ENCODE measurements at places on chromosomes 7 and 10.

GRCh38 chr7:15559416-15559928 lies 2.3 kb downstream of the AGMO start:
- DNase-seq: no peak

GRCh38 chr7:149764481-149765398 lies 8.6 kb downstream of the ZNF467 start:
- no peak for DNase-seq

DNA sequence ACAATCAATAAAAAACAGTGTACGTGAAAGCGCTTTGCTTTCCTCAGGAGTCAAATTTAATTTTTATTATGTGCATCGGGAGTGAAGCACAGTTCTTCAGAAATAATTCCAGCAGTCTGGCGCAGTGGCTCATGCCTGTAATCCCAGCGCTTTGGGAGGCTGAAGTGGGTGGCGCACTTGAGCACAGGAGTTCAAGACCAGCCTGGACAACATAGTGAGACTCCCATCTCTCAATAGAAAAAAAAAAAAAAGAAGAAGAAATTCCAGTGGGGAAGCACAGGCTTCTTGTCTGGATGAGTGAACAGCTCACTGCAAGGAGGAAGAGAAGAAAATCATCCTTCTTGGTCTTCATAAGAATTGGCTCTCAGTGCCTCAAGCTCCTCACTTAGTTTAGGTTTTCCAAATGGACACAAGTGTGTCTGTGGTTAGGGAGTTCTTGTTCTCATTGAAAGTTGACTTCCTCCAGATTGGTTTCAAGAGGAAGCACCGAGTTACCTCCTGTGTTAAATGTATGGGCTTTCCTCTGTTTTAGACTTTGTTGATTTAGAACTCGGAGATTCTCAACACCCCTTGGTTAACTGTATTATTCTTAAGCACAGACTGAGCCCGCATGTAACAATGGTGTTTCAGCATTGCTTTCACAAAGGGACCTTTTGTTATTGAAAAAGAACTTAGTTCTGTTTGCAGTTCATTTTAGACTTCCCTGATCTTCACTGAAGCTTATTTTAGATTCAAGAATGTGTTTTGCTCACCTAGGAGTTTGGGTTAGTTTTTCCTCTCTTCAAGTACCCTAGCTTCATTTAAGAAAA lies 28.0 kb downstream of the LMTK2 start:
- no peak for DNase-seq

GRCh38 chr7:126659124-126659523 lies 593.6 kb downstream of the GRM8 start:
- no peak for DNase-seq

GRCh38 chr7:134941185-134941900 lies 45.0 kb upstream of the AGBL3 start:
- no peak for DNase-seq

DNA sequence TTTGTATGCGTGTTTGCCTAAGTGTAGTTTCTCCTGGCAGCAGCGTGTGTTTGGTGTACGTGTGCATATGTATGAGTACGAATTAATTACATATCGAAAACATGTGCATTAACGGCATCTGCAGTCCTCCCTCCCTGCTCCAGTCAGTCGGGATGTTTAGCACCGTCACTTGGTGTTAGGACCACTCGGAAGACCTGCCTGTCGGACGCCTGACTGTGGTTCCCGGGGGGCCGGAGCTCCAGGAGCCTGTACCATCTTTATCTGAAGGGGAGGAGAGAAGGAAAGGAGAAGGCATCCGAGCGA lies 1.1 kb upstream of the CNTNAP2 start:
- no peak for DNase-seq

- DNase-seq: no peak
Measured at GRCh38 chr10:106947643-106948042, 216.9 kb downstream of the SORCS1 start.

DNA sequence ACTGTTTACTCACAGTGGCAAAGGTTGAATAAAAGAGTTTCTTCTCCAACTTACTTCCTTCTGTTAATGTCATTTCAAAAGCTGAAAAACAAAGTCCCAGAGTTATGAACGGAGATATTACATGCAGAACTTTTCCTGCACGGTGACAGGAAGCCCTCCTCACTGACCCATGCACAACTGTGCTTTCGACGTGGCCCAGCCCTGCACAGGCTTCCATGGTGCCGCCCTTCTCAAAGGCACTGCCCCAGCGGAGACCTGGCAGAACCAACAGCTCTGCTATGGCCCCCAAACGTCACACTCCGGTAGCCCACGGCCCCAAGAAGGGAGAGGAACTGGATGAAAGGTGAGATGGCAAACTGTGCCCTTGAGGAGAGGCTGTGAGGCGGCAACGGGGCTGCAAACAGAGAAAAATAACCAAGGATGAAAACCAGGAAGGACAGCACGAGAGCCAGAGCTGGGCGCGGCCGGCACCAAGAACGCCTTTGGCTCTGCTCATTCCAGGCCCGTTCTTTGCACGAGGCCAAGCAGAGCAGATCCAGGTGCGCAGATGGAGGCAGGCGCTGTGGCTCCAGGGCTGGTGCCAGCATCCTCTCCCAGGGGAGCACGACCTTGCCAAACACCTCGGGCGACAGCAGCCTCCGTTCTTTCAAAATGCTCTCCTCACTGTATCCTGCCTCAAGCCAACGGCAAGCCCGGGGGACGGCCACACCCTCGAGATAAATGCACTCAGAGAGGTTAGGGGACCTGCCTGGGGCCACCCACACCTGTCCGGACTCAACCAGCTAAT lies 7.0 kb upstream of the FUOM start:
- no peak for DNase-seq

- DNase-seq: no peak
Measured at GRCh38 chr10:11823122-11823988, at the start of gene PROSER2. Gene PROSER2, plus strand, starts transcription at chr10:11823356. Its CDS starts 28,722 bp downstream, at chr10:11852078.

GRCh38 chr7:125775317-125775716 lies 845.7 kb upstream of the POT1 start:
- DNase-seq: no peak

DNA sequence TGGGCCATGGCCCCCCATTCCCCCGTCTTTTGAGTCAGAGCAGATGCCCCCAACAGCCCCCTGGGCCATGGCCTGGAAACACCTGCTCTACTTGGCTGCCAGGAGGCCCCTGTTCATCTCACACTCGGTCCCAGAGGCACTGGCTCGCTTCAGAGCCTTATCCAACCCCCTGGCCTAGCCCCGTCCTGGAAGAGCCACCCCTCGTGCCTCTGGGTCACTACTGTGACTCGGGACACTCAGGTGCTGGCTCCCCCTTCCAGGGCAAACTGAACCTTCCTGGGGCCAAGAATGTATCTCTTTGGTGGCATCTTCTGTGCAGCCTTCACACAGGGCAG lies 7.0 kb downstream of the POLR2J start:
- DNase-seq: no peak

DNA sequence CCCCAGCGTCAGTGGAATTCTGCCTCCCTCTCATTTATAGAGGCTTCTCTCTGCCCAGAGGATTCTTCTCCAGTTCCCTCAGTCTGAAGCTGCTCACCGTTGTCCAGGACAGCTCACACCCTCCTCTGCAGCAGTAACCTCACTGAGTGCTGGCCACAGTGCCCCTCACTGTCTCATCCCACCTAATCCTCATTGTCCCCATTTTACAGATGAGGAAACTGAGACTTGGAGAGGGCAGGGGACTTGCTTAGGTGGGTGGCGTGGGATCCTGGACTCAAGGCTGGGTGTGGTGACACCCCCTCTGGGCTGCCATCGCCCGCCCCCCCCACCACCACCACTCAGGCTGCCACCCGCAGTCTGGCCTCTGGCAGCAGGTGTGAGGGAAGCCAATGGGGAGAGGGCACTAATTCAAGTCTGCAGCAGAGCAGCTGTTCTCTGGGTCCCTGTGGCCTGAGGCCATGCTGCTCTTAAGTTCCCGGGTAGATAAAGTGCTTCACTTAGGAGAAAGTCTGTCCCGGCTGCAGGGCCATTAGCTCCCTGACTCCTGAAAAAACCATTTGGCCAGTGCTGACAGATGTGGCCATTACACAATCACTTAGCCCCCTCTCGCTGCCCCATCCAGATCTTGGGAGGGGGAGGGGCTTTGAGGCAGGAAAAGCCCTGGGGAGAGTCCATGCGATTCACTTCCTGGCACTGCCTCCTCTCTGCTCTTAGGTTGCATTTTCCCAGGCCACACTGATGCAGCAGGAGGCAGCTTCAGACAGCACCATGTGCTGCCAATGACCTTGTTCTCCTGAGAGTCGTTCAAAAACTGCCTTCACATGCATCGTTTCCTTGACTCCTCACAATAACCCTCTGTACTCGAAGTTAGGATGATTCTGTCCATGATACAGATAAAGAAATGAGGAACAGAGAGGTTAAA lies 36.3 kb downstream of the DRGX start:
- DNase-seq: no peak

DNA sequence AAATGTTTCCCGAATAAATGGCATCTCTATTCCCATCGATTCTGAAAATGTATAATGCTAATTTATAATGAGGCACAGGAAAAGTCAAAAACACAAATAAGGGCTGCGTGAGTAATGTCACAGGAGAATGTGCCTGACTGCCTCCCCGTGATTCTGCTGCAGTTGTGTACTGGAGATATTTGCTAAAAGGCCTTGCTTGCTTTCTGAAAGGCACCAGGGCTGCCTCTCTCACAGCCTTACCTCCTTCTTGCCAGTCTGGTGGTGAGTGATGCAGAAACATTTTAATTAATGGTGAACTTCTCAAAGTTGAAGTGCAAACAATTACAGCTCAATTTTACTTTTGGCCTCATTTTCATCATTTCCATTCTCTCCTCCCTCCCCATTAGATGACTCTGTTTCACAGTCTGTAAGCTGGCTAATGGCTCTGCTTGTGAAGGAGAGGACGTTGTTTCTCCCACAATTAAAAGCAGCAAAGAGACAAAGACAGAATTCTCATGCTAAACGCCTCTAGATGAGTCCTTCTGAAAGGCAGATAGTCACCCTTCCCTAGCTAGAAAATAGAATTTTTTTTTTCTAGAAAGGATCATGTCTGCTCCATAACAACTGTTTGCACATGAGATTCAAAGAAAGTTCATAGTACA lies 377.6 kb downstream of the MDFIC start:
- no peak for DNase-seq

DNA sequence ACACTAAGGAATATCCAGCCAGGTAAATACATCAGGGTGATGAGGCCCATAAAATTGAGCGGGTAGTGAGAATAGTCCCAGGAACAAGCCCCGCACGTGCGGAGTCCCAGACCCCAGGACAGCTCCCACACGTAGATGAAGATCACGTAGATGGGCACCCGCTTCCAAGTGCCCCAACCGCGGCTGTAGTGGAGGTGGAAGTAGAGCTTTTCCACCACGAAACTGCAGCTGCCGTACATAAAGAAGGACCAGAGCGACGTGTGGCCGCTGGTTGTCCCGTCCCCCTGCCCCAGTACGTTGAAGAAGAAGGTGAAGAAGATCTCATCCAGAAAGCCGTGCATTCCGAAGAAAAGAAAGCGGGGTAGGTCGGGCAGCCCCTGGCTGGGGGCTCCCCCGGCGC lies 948 bp downstream of the TMEM229A start:
- DNase-seq: no peak

DNA sequence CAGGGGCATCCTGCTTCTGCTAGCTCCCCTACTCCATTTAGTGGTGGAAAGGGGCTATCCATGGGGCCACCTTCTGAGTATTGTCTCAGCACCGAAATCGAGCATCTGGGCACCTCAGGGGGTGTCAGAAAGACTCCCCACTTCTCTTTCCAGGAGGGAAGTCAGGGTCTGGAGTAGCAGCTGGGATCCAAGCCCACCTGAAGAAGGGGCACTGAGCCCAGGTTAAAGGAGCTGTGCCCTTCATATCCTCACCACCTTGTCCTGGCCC lies 2.6 kb downstream of the FLNC start:
- no peak for DNase-seq

DNA sequence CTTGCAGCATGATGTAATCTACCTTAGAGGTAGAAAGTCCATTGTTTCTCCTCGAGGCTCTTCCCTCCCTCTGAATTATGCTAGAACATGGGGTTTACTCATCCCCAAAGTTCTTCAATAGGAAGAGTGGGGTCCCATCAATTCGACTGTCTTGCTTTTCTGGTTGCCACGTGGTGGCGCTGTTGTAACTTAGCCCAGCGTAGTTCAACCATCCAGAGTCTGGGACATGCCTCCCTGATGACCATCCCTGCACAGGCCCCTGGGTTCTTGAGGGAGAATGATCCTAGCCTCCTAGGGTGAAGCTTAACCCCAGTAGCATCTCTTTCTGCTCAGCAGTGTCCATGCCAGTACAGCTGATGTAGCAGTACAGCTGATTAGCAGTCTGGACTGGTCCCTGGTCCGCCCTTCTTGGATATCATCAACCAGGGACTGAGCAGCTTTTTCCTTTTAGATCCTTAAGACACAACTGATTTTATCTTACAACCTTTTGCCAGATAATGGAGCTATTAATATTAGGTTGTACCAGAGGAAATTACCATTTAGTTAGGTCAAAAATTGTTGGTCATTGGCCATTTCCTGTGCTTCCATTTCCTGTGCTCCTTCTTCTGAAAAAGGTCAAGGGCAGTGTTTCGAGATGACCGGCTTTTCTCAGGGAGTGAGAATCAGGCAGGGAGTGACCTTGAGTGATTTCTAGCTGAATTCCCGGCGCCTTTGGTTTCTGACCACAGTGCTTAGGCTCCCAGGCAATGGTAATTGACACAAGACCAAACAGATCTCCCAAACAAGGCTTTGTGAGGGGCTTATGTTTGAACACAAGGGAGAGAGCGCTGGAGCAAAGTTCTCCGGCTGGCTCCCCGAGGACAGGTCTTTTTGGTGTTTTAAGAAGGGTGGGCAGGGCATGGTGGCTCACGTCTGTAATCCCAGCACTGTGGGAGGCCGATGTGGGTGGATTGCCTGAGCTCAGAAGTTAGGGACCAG lies 65.4 kb downstream of the TACC2 start:
- no peak for DNase-seq

- DNase-seq: no peak
Measured at GRCh38 chr7:143518521-143518920, 40.8 kb downstream of the TAS2R41 start.

DNA sequence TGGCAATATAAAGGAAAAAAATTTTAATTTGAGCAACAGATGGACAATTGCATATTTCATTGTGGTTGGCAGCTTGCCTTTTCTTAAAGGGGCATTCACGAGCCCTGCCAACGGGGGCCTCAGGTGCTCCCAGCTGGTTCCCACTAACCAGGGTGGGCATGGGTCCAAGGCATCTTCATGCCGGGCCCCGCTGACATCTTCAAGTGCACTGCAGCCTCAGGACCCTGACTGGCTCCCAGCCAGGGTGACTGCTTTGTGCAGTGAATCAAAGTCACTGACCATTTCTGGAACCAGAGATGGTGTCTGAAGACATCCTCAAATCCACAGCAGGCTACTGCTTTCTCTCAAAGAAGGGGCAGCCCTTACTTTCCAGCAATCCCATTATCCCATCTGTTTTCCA lies 275.2 kb upstream of the MGMT start:
- DNase-seq: no peak

Measured in Jurkat, Clone E6-1 (cell line).